ENCODE measurements at places on chromosomes 13 and 19.

DNA sequence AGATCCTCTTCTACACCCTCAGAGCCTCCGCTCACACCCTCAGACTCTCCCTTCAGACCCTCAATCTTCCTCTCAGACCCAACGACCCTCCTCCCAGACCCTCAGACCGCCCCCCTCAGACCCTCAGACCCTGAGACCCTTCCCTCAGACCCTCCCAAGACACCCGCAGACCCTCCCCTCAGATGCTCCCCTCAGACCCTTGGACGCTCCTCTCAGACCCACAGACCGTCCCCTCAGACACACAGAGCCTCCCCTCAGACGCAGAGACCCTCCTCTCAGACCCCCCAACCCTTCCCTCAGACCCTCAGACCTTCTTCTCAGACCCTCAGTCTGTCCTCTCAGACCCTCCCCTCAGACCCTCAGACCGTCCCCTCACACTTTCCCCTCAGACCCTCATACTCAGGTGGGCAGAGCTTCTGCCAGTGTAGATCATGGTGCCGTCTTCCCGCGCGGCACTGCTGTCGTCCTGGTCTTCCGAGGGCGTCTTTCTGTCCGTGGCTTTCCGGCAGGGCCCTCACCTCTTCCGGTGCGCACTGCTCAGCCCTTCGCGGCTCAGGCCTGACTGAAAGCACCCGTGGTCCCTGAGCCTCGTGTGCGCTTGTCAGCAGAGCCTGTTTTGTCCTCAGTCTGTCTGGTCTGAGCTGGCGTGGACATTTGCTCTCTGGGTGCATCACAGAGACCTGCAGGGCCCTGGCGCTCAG lies 18.9 kb upstream of the TFDP1 start:
- DNase-seq = no peak

DNA sequence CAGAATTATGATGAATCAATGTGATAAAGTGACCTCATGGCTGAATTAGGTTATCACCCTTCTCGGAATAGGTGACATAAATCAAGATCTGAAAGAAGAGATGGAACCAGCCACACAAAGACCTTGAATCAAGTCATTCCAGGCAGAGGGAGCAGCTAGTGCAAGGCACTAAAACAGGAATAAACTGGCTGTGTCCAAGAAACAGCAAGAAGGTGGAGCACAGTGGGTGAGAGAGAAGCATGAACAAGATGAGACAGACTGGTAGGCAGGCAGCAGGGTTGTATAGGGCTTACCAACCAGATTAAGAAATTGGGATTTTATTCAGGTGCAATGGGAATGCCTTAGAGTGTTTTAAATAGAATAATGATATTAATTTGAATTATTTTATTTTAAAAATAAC lies 470.3 kb downstream of the PCDH20 start:
- no peak for DNase-seq

DNA sequence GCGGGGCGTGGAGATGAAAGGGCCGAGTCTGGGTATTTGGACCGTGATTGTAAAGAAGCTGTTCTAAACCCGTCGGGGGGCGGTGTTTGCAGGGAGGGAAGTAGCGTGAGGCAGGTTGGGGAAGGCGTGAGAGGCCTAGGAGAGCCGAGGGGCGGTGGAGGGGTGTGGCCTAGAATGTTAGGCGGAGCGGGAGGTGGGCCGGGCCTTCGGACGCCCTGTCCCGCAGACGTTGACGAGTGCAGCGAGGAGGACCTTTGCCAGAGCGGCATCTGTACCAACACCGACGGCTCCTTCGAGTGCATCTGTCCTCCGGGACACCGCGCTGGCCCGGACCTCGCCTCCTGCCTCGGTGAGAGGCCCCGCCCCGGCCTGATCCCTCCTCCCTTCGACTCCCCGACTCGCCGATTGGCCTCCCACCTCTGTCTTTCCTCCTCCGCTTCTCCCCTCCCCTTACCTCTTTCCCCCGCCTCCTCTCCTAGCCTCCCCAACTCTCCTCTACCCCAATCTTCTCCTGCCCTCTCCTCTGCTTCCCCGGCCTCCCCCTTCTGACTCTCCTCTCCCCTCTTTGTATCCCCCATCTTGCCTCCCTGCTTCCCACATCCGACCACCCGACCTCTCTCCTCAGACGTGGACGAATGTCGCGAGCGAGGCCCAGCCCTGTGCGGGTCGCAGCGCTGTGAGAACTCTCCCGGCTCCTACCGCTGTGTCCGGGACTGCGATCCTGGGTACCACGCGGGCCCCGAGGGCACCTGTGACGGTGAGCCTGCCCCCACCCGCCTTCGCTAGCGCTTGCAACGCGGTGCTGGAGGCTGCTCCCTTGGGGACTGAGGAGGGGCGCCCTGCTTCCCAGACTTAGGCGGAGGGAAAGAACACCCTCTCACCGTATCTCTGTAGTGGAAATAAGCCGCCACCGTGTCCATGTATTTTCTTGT lies 12.8 kb downstream of the LTBP4 start:
- DNase-seq = no peak

DNA sequence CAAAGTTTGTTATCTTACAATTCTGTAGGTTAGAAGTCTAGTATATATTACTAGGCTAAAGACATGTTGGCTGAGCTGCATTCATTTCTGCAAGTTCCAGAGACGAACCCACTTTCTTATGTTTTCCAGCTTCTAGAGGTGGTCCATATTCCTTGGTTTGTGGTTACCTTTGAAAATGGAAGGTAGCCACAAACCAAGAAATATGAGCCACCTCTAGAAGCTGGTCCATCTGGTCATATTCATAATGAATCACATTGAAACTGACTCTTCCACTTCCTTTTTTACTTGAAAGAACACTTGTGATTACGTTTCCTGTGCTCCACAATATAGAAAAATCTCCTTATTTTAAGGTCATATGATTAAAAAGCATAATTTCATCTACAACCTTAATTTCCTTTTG lies 943.0 kb upstream of the PCDH9 start:
- DNase-seq = no peak

- no peak for DNase-seq
Measured at GRCh38 chr13:19023115-19023514, 158.5 kb downstream of the TUBA3C start.

DNA sequence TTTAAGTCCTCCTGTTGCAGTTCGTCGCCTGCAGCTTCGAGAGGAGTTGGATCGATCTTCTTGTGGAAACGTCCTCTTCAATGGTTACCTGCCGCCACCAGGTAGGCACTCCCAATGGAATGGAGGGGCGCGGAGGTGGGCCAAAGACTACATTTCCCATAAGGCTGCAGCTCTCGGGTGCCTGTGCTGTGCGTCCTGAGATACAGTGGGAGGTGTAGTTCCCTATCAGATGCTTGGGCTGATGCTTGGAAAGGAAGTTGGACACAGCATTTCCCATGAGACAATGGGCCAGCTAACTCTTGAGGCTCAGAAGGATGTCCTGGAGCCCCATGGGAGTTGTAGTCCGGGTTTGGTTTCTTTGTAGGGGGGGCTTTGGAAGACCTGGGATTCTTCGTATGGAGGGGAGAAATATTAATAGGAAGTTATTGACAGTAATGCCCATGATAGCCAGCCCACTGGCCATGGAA lies 1.8 kb downstream of the SHKBP1 start:
- DNase-seq = peak; percentile 51

GRCh38 chr19:41305927-41306793 lies 3.8 kb upstream of the CCDC97 start:
- DNase-seq = no peak

DNA sequence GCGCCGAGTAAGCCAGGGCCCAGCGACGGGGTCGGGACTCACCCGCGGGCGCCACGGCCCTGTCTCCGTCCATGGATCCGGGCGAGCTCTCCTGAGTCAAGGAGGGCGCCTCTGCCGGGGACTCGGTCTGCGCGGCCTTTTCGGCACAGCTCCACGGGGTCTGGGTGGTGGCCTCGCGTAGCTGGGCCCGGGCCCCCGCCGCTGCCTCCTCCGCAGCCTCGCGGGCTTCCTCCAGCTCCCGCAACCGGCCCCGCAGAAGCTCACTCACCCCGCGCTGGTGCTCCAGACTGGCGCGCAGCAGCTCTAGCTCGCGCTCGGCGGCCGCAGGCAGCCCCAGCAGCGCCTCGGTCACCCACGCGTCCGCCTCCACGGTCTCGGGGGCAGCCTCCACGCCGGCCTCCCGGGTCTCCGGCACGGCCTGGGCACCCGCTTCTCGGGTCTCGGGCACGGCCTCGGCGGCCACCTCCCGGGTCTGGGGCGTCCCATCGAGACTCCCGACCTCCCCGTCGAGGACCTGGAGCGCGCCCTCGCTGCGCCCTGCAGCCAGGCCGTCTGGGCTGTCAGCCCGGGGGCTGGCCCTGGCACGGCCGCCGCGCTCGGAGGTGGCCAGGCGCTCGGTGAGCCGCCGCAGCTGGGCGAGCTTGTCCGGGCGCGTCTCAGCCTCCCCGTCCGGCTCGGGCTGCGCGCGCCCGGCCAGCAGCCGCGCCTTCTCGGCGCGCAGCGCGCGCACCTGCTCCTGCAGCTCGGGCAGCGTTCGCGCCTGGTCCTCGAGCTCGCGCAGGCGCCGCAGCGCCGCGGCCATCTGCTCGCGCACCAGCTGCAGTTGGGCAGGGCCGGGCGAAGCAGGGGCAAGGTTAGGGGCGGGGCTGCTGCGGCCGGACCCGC lies 8.4 kb downstream of the KANK3 start:
- DNase-seq = no peak

DNA sequence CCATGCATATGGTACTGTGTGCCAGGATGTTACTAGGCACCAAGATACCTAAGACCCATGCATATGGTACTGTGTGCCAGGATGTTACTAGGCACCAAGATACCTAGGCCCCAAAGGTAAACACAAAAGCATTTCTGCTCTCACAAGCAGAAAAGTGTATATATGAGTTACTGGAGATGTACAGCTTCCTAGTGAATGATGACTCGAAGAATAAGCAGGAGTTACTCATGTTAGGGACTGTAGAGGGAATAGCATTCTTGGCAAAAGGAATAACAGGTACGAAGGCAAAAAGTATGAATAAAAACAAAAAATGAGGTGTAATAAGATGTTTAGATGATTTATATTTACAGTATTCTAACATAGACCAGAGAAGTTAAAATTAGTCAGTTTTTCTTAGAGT lies 383.7 kb downstream of the DIAPH3 start:
- DNase-seq = no peak
